Psoas muscle (tissue), 8 donors: ENCODE measurements at places on chromosomes 4 and X. TPM values are rescaled to one million over a fixed set of nuclear protein-coding genes. Genes with fewer than 3 reads are reported as not detected.

DNA sequence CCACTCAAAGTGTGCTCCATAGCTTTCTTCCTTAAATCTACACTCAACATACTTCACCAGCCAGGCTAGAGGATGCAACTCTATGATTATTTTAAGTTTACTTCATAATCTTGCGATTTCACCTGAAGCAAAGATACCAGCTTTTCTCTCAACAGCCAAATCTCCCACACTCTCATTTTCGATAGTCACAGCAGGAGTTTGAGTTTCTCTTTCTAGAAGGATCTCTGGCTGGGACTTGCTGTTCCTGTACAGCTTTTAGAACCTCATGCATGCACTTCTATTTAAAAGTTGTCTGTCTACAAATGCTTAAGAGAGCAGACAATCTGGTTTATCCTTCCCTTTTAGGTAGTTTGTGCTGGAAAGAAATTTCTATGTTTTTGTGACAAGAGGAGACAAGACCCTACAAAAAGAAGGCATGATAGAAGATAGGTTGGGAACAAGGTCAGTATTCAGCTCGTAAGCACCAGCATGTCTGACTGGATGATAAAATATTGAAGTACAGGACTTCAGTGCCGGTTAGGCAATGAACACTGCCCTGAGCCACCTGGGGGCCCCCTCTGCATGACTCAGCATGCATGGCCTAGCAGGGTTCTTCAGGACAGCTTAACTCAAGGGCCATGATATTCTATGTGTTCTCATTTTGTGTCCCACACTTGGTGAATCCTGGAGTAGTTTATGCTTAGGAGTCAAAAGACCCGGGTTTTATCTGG, 65.6 kb downstream of the ATXN3L start:
- no peak for DNase-seq

DNA sequence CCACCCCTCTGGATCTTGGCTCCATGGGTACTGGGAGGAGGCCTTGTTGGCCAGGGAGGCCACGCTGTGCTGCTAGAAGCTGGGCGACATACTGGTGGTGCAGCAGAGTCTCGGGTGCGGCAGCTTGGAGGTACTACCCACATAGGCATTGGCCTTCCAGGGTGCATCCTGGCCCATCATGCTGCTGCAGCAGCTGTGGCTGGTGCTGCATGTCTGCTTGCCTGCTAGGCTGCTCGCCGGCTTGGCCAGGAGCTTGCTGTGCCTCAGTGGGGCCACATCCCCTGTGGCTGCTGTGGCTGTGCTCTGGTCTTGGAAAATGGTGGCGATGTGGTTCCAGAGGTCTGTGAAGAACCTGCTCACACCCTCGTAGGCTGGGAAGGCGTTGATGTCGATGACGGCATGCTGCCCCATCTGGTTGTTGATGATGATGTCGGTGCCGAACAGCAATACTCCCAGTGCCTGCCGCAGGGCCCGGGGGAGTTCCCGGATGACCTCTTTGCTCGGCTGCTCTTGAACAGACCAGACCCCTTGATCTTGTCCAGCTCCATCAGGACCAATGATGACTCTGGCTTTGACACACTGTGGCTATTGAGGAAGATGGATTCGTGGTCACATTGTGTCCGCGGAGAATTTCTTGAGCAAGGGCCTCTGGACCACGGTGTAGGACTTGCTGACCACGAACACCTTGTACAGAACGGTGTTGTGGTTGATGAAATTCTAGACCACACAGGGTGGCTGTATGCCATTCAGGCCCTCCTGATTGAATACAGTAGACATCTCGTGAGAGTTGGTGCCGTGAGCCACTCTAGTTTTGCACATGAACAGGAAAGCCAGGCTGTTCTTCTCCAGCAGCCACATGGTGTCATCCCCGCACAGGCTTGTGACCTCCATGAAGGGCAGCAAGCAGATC, 11.8 kb downstream of the RBM10 start:
- DNase-seq: no peak

DNA sequence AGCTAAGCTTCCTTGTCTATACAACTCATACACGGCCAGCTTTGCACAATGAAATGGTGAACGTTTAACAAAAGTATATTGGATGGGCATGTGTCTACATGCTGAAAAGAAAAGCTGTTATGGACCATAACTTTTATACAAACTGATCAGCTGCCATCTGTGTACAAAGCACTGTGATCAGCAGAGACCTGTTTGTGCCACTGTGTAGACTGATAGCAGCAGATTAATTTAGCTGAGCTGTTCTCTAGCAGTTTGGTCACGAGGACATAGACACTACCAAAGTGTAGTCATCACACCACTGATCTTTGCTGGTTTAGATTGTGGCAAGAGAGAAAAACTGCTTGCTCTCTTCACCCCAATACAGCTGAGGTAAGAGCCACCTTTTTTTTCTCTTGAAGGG, 124.5 kb downstream of the RAPGEF2 start:
- no peak for DNase-seq

DNA sequence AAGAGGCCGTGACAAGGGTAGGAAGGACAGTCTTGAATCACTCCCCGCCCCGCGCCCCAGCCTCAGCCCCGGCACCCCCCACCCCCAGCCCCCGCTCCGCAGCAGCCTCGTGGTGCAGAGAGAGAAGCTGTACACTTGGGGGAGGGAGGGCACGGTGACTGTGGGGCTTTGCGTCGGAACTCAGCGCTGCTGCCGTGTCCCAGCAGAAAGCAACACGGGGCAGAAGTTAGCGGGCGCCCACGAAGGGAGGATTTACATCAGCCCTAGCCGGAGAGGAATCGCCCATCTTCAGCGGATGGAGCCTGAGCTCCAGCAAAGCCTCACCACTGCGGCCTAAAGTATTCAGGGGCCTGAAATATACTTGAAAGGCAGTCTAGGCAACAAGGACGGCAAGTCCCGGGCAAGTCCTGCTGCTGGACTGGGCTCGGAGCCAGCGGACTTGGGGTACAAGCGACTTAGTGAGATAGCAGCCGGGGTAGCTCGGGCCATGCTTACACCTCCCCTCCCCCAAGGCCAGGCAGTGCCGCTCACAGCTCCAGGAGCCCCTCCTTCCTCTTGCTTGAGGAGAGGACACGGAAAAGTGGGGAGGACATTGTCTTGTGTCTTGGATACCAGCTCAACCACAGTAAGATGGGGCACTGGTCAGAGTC, 18.5 kb upstream of the OPN1LW start:
- no peak for DNase-seq

- DNase-seq: no peak
These were observed 298.7 kb downstream of the CCSER1 start for GRCh38 chr4:90425893-90426292.

DNA sequence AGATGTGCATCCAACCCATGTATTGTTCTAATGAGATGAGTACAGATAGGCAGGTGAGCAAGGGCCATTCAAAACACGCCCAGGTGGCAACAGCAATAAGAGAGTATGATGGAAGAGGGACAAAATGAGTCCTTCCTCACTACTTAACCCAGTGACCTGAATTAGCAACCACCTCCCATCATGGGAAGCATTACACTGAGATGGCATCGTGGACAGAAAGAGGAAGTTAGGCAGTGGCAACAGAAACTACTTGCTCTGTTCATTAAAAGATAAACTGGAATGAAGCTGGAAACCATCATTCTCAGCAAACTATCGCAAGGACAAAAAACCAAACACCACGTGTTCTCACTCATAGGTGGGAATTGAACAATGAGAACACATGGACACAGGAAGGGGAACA, 17.2 kb downstream of the RXFP1 start:
- DNase-seq: no peak

DNA sequence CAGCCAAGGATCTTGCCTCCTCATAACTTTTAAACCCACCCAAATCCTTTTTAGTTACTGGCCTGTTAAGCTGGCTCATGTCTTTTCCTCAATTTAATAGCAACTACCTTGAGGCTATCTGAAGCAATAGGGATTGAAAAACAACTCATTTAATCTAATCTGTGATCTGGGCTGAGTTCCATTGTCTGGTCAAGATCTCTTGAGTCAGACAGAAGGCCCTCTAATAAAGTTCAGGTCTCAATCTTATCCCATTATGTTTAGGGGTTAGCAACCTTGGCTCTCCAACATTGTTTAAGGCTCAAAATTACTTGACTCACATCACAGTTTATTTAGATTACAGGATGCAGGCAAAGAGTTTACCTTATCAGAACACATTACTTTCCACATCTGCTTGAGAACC, 436.1 kb downstream of the ANKRD50 start:
- DNase-seq: no peak

DNA sequence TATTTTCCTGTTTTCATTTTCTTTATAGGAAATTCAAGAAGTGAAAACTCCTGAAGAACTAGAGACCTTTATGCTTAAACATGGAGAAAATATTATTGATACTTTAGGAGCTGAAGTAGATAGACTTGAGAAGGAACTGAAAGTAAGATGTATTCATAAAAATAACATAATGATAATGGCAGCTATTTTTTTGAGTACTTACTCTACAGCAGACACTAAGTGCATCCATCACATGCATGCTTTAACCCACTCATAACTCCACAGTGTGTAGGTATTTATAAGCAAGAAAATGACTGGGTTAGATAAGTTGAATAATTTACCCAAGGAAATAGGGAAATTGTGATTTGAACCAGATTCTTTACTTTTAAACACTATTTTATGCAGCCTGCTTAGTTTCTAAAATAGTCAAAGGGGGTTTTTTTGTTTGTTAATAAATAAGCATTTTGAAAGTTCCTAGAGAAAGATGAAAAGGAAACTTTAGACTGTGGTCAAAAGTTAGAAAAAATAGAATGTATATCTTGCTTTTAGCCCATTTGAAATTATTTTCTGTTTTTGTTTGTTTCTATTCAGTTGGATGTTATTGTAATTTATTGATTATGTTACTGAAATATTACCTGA, 74.2 kb downstream of the BEND4 start:
- no peak for DNase-seq

- no peak for DNase-seq
These were observed 920.4 kb upstream of the EPHA5 start for GRCh38 chr4:66590488-66591215.

DNA sequence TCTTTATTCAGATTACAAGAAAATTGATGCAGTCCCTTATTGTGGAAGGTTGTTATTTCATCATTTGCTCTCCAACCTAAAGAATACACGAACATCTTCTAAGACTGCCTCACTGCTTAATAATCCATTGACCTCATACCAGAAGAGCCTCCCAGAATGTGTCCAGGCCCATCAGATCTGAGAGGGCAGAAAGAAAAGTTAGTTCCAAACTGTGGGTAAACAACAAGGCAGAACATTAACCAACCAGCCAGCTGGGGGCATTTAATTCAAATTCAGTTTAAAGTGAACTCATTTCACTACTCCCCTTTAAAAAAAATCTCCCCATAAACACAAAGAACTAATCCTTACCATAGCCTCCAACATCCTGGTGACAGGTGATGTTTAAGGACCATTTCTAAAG, 13.8 kb downstream of the GPC4 start:
- DNase-seq: no peak

DNA sequence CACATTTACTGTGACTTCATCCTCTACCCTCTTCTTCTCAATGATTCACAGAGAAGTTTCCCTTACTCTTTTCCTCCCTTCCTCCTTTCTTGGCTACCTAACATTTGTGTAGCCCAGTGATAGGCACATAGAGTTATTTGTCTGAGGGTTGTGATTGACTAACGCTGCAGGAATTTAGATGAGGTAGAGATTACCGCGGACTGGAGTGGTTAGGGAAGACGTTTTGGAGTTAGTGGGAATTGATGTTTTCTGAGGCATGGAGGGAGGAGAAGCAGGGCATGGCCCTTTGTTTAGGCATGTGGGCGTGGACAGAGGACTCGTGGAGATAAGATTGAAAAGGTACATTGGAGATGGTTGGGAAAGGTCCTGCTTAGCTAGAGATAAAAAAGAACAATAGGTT, 246.7 kb downstream of the GPAT3 start:
- no peak for DNase-seq

GRCh38 chr4:179618966-179619365, 2176.7 kb upstream of the AGA start:
- no peak for DNase-seq

DNA sequence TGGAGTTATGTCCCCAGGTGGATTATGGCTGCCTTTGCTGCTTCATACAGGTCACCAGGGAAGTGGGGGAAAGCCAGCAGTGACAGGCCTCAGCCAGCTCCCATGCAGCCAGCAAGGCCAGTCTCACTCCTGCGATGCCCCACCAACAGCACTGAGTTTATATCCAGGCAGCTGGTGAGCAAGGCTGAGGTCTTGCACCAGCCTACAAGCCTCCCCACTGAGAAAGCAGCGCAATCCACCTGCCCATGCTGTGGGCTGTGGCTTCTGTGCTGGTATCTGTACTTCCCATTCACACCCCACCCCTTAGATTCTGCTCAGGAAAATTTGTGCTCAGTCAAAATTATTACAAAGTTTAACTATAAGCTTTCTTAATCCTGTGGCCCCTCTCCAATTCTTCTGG, 153.5 kb downstream of the HHIP start:
- DNase-seq: no peak

- peak; percentile 15 for DNase-seq
These were observed 211.6 kb upstream of the DKK2 start for GRCh38 chr4:107247738-107248137.

DNA sequence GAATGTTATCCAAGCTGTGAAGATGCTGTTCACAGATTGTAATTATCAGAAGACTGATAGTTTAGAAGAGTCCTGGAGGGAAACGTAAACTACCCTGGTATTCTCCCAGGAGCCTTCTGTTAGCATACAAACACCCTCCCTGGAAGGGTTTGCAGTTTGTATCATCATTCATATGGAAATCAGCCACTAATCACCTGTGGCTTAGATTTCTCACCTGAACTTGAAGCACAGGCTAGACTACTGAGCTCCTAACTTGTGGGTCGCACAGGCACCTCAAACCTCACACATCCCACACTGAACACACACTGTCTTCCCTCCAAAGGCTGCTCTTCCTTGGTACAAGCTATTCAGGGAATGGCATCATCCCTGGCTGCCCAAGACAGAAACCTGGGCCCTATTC, 30.7 kb downstream of the SHISA3 start:
- DNase-seq: no peak

SCD5 gene
- polyA plus RNA-seq: 1.5 TPM

GC gene
- polyA plus RNA-seq: not detected

PLP1 gene
- polyA plus RNA-seq: 1.2 TPM

LEF1 gene
- 0.18 TPM for polyA plus RNA-seq

FRG2 gene
- not detected for polyA plus RNA-seq

CSAG1 gene
- not detected for polyA plus RNA-seq

HMGN5 gene
- 7.9 TPM for polyA plus RNA-seq

RHOXF2B gene
- polyA plus RNA-seq: not detected

RAB33A gene
- polyA plus RNA-seq: 0.03 TPM
